SK-N-SH (cell line): ENCODE measurements at places on chromosomes 12 and 14.

DNA sequence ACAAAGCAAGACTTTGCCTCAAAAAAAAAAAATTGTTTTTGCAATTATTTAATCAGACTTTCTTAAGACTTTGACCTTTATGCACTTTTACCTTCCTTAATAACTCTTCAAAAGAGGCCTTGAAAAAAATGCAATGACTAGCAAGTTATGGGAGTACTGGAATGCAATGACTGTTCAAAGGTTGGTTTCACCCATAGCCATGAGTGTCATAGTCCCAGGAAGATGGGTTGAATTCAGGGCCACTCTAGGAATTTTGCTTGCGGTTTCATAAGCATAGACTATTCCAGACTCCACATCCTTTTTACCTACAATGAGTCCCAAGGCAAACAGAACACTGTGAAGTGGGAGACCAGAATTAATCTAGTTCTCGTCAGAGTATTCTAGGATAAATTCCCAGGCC lies 29.4 kb upstream of the DENND5B start:
- DNase-seq: no peak

GRCh38 chr12:108564724-108565123 lies 2.3 kb downstream of the ISCU start:
- DNase-seq: no peak

DNA sequence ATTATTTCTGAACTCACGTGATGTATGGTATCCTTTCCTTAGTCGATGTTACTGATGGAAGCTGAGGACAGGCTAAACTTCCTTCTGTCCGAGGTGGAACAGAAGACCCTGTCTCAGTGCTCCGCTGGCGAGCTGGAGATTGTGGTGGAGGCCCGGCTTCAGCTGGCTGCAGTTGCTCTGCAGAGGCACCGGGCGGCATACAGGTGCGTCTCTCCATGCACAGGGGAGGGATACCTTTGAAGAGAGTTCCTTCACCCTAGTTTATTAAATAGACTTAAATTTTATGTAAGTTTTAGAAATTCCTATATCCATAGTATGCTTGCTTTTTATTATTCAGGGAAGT lies 186.7 kb upstream of the NEDD1 start:
- DNase-seq: no peak

DNA sequence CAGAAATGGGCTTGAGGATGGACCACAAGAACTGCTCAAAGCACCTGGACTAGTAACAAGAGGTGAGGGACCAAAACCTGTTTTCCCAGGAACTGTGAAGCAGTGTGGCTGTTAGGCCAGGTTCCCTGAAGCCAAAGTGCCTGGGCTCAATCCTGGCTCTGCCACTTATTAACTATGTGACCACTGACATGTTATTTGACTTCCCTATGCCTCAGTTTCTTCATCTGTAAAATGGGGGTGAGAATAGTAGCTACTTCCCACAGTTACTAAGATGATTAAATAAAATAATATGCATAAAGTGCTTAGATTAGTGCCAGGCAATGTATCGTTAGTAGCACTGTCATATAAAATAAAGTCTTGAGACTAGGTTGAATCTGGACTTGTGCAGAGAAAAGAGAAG lies 25.6 kb downstream of the SMUG1 start:
- DNase-seq: no peak

DNA sequence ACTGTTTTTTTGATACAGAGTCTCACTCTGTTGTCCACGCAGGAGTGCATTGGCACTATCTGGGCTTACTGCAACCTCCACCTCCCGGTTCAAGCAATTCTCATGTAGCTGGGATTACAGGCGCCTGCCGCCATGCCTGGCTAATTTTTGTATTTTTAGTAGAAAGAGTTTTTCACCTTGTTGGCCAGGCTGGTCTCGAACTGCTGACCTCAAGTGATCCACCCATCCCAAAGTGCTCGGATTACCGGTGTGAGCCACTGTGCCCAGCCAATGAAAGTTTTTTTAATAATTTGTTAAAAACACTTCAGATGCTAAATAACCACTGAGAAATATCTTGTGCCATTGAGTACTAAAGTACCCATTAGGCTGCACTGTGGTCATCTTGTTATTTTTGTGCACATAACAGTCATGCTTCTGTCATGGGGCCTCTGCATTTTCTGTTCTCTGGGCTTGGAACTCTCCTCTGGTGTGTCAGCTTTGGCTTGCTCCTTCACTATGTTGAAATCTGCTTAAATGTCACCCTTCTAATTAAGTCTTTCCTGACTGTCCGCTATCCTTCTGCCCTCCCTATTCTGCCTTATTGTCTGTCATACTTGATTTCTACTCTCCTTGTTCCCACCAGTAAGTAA lies 105.1 kb downstream of the KTN1 start:
- no peak for DNase-seq

GRCh38 chr14:74501135-74501614 lies 7.6 kb downstream of the ISCA2 start:
- peak; percentile 87 for DNase-seq

DNA sequence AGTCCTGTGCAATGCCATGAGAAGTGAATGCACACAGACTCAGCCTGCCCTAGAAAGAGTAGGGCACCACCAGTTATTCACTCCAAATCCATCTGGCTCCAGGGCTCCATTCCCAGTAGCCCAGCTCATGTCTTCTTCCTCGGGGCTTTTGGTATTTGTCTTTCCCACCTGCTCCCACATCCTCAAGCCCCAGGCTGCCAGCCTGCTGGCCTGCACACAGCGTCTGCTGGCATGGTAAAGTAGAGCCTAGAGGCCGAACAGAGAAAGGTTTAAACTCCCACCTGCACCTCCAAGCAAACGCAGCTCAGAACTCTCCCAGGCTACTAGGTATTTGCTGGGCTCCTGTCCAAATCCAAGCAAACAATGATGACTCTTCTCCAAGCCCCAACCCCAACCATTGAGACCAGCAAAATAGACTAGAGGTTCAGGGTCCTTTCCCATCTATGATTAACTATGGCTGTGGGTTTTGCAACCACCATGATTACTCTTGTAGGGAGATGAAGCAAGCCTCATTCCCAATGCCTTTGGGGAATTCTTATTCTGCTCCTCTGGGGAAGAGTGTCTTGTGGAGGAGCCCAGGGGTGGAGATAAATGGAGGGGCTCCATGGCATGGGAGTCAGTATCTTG lies 5.2 kb upstream of the VDR start:
- DNase-seq: no peak

- peak; percentile 63 for DNase-seq
Observed at GRCh38 chr12:67649261-67649569, 670 bp downstream of the DYRK2 start.

DNA sequence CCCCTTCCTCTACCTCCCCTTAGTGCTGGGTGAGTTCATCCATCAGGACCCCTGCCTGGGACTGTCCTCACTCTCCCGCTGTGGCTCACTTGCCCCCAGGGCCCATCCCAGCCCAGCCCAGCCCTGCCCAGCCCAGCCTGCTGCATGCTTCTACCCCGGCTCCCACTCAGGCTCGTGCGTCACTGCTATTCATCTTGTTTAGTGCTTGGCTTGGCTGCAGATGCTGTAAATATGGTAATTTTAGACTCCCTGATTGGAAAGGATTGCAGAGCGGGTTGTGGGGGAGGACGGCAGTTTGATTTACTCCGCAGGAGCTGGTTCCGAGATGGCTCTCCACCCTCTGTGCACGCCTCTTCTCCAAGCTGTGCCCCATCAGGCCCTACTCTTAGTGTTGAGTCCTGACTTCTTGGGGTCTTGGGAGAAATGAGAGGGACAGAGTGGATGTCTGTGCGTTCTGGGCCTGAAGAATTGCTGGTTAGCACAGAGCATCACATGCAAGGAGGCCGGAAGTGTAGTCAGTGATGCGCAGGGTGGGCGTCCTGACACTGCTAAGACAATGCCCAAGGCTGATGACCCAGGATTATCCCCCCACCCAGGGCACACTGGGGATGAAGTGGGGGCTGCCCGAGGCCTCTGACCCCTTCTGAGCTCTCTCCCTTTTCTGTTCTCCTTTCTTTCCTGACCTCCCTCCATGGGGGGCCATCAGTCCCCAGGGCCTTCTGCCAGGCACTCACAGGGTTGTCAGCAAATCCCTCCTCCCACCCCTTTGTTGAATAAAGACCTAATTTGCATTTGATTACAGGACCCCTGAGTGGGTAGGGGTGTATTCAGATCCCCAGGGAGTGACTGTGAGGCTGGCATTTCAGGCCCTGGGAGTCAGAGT lies 244.4 kb downstream of the ZFP36L1 start:
- DNase-seq: peak; percentile 46

DNA sequence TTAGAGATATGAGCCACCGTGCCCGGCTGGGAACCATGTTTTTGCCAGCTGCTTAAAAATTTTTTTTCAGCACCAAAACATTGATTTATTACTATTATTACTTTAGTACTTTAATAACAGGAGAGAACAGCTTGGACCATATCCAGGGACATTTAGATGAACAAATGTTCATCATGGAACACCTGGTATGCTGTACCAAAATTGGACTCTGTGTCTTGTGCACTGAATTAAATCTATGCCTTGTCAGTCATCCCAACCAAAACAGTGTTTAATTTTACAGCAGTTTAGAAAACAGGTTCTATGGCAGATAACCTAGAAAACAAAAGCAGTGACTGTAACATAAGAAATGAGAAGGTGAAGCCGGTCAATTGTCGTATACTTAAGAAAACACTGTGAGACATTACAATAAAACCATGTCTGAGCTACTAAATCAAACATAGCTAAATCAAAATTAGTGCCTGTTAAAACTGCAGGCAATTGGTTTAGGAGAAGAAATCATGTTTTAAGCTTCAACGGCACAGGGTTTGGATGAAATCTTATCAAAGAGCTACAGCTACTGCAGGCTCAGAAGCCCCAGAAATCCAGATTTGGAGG lies 58.2 kb upstream of the PYGL start:
- no peak for DNase-seq

GRCh38 chr12:109710747-109711595 lies 2.7 kb upstream of the FAM222A start:
- no peak for DNase-seq

- no peak for DNase-seq
Observed at GRCh38 chr12:115518-115917, 49.0 kb downstream of the IQSEC3 start.

DNA sequence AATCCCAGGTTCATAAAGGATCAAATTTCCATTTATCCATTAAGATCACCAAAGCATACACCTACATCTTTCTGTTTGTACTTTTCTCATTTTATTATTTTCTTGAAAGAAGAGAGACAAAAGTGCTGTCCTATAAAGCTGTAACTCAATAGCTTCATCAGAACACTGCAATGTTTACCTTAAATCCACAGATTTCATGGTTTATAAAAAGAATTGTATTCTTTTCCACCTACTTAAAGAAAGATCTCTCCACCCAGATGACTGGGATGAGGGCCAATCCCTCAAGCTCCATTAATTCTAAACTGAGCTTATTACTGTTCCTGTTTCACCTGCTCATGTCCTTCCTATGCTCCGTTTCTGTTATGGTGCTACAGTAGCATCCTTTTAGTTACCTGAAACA lies 470.6 kb downstream of the BCAT1 start:
- no peak for DNase-seq

- DNase-seq: no peak
Observed at GRCh38 chr14:51121096-51121495, 26.2 kb upstream of the TRIM9 start.

DNA sequence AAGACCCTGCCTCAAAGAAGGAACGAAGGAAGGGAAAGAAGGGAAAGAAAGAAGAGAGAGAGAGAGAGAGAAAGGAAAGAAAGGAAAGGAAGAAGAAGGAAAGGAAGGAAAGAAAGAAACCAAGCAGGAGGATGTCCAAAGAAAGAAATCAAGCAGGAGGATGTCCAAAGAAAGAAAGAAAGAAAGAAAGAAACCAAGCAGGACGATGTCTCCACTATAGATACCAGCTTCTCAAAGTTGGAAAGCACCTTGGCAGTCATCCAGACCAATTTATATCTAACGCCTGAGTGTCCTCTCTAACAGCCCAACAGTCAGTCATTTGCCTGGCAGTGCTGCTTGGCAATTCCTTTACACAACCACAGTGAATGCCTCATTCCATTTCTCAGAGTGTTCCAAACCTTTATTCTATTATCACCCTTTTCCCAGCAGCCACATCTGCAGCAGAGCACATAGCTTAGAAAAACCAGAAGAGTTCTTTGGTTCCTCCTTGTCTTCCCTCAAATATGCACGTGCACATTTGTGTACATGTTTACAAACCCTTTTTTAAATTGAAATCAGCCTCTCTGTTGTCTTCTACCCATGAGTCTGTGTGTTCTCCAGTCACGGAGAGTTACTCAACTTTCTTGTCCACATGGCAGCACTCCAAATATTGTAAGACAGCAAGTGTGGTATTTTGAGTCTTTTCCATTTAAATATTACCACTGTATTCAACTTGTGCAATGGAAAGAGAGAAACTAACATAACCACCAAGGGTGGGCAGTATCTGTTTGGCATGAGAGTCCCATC lies 138.4 kb downstream of the STXBP6 start:
- no peak for DNase-seq

DNA sequence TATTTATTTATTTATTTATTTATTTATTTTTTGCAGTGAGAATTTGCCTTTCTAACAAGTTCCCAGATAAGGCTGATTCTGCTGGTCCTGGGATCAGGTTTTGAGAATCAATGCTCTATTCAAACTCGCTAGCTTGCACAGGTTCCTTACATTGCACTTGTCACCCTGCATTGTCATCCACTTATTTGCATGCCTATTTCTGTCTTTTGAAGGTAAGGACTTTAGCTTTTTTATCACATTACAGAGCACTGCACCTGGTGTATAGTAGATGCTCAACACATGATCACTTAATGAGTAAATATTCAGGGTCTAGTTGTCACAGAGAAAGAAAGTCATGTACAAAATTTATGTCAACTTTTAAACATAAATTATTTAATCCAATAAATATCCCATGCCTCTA lies 219.7 kb upstream of the BTG1 start:
- DNase-seq: no peak

GRCh38 chr14:22386924-22387775 lies 201.9 kb downstream of the DAD1 start:
- DNase-seq: peak; percentile 73

- peak; percentile 22 for DNase-seq
Observed at GRCh38 chr12:3150931-3151835, 74.0 kb downstream of the TSPAN9 start.

- DNase-seq: no peak
Observed at GRCh38 chr12:58171914-58172313, 230.5 kb downstream of the ATP23 start.

DNA sequence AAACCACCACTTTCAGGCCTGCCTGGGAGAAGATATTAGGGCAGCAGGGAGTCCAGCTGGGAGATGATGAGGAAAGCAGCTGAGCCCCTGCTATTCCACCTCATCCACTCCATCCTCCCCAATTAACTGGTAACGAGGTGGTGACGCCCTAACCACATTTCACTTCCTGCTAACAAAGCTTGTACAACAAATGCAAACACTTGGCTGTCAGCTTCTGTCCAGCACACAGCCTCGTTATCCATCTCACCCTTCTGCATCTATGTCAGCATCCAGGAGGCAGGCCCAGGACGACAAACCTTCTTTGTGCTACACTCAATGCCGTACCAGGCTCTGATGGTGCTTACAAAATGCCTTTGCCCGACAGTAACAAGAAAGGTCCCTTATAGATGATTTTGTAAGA lies 225.4 kb downstream of the APAF1 start:
- DNase-seq: no peak

- peak; percentile 35 for DNase-seq
Observed at GRCh38 chr12:24109381-24110039, 160.0 kb upstream of the SOX5 start.

- no peak for DNase-seq
Observed at GRCh38 chr12:28014196-28014595, 41.7 kb upstream of the PTHLH start.
